ENCODE measurements at places on chromosomes 5 and 9. TPM values are rescaled to one million over a fixed set of nuclear protein-coding genes. Genes with fewer than 3 reads are reported as not detected.

DNA sequence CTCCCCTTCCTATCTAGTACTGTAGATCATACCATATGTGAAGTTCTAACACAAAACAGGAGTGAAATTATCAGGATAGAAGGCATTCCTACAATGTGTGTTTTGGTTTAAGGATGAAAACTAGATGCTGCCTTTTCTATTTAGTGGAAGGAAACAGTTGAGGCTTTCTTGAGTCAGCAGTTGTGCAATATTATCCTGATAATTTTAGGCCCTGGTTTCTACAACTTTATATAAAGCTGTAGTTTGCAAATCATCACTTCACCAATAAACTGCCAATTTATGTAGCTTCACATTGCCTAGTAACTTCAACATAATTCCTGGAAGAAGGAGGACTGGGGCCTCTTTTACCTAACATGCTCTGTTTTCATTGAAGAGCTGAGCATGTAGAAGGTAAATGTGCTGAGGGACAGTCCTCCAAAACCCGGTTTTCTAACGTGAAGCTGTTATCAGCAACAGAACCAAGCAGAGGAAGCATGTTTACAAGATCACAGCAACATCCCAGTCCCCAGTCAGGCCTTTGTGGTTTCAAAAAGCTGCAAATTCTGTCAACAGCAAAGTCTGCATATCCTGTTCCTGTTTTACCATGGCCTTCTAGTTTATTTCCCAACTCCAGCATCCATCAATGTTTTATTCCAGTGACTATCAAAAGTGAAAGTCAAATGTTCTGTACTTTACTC is 513.4 kb upstream of the MEF2C start:
- H3K27ac ChIP-seq, result no peak overlapping the region
- peaks cover 7% of the 10 kb centered on the region for H3K4me1 ChIP-seq
- H3K36me3 ChIP-seq, result no peaks in the 10 kb centered on the region
- H3K27me3 ChIP-seq, result no peaks in the 10 kb centered on the region

- no peak overlapping the region for H3K4me3 ChIP-seq
- no peaks in the 10 kb centered on the region for H3K4me1 ChIP-seq
- H3K27me3 ChIP-seq, result no peaks in the 10 kb centered on the region
- no peak overlapping the region for H3K27ac ChIP-seq
- no peaks in the 10 kb centered on the region for H3K36me3 ChIP-seq
Measured at GRCh38 chr5:60010328-60010727, 116.8 kb upstream of the PDE4D start.

- H3K27ac ChIP-seq, result no peak overlapping the region
- H3K4me3 ChIP-seq, result no peak overlapping the region
- H3K27me3 ChIP-seq, result no peaks in the 10 kb centered on the region
- H3K4me1 ChIP-seq, result peaks cover 18% of the 10 kb centered on the region
Measured at GRCh38 chr5:100553209-100553608, 18.0 kb downstream of the FAM174A start.

- H3K36me3 ChIP-seq, result peaks cover 9% of the 10 kb centered on the region
- H3K27ac ChIP-seq, result no peak within 1 kb of the TSS
- peak; percentile 36 for DNase-seq
- peaks cover 57% of the 10 kb centered on the region for H3K27me3 ChIP-seq
Measured at GRCh38 chr5:141186897-141187512, at the start of gene PCDHB9. TSS of gene PCDHB9 (plus strand) at chr5:141187161. CDS start at chr5:141187319, 158 bp downstream.

DNA sequence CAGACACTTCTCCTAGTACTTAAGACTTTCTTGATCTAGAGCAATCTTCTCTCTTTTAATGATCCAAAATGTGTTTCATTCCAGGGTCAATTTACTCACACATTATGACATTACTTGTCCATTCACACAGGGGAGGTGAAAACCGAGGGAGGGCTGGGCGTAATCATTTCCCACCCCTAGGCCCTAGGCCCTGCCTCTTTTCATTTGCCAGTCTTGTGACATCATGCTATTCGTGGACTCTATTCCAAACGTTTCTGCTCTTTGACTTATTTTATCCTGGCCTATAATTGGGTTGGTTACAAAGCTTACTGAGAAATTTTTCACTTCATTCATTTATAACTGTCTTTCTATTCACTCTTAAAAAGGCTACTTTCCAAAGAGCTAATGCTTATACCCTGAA is 2.4 kb downstream of the DCAF12 start:
- H3K4me1 ChIP-seq, result peaks cover 51% of the 10 kb centered on the region
- no peaks in the 10 kb centered on the region for H3K27me3 ChIP-seq
- DNase-seq, result no peak
- peaks cover 31% of the 10 kb centered on the region for H3K36me3 ChIP-seq
- peak overlapping the region; percentile 99 for H3K4me3 ChIP-seq

DNA sequence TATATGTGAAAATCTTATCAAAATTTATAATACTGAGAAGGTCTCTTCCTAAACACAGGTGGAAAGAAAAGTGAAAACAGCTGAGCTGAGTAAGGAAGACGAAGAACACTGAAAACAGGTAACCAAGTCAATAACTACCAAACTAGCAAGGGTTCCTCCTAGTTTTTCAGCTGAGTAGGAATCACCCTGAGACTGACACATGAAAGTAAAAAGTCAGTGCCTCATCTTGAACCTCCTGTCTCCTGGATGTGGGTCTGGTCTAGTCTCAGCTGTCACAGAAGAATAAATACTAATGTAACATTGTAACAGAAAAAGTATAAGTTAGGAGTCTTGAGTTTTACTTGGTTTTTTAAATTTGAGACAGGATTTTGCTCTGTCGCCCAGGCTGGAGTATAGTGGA is 121.0 kb downstream of the MEF2C start:
- no peak overlapping the region for H3K27ac ChIP-seq
- H3K27me3 ChIP-seq, result peaks cover 45% of the 10 kb centered on the region
- H3K4me1 ChIP-seq, result no peaks in the 10 kb centered on the region
- no peak overlapping the region for H3K4me3 ChIP-seq

- no peak overlapping the region for H3K4me3 ChIP-seq
- H3K27me3 ChIP-seq, result peaks cover 34% of the 10 kb centered on the region
Measured at GRCh38 chr5:14171046-14171445, 27.9 kb downstream of the TRIO start.

Gene GPR151
- not detected for total RNA-seq

Gene HIGD2A
- total RNA-seq, result 135 TPM

Data from activated T-cell treated with anti-CD3 and anti-CD28 coated beads, Interleukin-2, amount 50 U/mL, for 72 hours (primary cell).